ENCODE measurements at places on chromosomes 2 and 18.

GRCh38 chr2:98355881-98356280 is 9.6 kb downstream of the CNGA3 start:
- DNase-seq, result no peak
- no peak overlapping the region for H3K4me3 ChIP-seq
- no peaks in the 10 kb centered on the region for H3K36me3 ChIP-seq
- H3K27me3 ChIP-seq, result peaks cover 1% of the 10 kb centered on the region

DNA sequence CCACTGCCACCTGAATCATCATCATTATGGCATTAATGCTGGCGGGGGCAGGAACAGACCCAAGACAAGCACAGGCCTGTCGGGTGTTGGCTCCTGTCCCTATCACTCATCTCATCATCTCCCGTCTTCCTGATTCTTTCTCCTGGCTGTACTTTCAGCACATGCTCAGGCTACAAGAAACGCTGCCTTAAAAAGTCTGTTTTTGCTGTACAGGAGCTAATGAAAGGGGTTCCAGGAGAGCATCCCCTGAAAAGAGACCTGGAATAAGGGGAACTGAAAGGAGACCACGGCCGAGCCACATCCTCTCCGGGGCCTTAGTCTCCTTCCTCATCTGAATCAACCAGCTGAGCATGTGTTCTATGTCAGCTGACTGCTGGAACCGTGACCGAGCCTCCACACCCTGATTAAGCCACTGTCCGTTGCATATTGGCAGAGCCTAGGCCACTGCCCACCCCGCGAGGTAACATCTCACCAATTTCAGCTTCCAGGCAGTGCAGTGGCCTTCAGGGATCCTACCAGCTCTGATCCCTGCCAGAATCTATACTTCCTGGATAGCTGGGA is 62.6 kb downstream of the DNMT3A start:
- H3K36me3 ChIP-seq, result no peaks in the 10 kb centered on the region
- H3K4me1 ChIP-seq, result no peaks in the 10 kb centered on the region
- H3K4me3 ChIP-seq, result no peak overlapping the region
- no peak overlapping the region for H3K27ac ChIP-seq
- DNase-seq, result no peak

GRCh38 chr2:138359532-138359931 is 142.0 kb upstream of the SPOPL start:
- DNase-seq, result no peak
- H3K36me3 ChIP-seq, result no peaks in the 10 kb centered on the region
- no peak overlapping the region for H3K27ac ChIP-seq
- H3K4me1 ChIP-seq, result no peaks in the 10 kb centered on the region
- no peaks in the 10 kb centered on the region for H3K27me3 ChIP-seq

DNA sequence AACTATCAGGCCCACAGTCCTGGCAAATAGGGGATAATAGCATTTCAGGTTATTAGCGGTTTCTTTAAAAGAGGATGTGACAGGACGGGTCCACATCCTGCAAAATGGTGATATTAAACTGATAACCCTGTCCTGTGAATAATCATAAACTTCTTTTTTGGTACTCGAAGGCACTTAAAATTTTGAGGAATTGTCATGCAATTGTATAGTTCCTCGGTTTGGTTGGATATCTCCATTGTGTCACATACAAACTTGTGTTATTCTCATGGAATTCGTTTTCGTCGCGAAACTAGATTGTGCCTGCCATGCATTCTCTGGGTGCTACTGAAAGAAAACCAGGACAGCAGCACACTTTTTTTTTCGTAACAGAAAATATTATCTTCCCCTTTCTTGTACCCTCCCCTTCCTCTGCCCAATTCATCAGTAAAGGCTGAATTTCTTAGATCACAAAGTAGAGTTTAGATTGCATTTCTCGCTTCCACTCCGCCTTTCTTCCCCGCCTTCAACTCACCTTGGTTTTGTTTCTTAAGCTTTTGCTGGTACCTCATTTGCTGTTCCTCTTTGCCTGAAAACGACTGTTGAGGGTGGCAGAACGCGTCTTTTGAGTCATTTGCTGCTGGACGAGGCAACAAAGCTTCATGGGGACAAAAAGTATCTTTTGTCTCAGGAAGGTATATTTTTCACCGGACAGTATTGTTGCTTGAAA is 1.3 kb downstream of the CERS6 start:
- no peak overlapping the region for H3K27ac ChIP-seq
- H3K36me3 ChIP-seq, result no peaks in the 10 kb centered on the region
- H3K27me3 ChIP-seq, result no peaks in the 10 kb centered on the region
- H3K4me1 ChIP-seq, result no peaks in the 10 kb centered on the region

DNA sequence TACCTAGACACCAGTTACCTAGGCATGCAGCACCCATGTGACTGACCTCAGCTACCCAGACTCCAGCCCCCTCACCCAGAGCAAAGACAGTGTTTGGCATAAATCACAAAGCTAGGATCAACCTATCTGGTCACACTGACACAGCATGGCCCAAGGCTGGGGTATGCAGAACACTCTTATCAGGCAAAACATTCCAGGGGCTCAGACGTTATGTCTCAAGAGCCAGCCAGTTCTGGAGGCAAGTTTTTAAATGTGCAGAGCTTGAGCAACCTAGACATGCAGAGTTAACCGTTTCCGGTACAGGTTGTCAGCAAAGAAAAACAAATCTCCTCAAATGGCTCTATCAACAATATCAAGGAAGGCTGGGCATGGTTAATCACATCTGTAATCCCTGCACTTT is 92.8 kb downstream of the AP1S3 start:
- H3K4me1 ChIP-seq, result no peaks in the 10 kb centered on the region
- H3K4me3 ChIP-seq, result no peak overlapping the region
- H3K27ac ChIP-seq, result no peak overlapping the region
- no peak for DNase-seq
- no peaks in the 10 kb centered on the region for H3K36me3 ChIP-seq

DNA sequence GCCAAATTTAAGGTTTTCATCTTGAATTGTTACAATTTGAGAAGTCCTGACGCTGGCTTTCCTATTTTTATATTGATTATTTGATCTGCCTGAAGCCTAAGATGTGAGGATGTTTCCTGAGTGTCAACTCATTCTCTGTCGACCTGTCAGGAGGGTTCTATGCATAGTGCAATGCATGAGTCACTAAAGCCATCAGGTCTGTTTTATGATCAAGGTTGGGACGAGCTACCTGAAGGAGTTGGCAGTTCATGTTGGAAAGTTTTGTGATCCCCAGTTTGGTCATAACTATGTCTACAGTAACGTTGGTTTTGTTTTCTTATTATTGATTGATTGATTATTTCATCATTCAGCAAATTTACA is 71.2 kb downstream of the NABP1 start:
- H3K27me3 ChIP-seq, result no peaks in the 10 kb centered on the region
- H3K27ac ChIP-seq, result no peak overlapping the region
- H3K4me1 ChIP-seq, result no peaks in the 10 kb centered on the region
- DNase-seq, result no peak
- H3K36me3 ChIP-seq, result no peaks in the 10 kb centered on the region

DNA sequence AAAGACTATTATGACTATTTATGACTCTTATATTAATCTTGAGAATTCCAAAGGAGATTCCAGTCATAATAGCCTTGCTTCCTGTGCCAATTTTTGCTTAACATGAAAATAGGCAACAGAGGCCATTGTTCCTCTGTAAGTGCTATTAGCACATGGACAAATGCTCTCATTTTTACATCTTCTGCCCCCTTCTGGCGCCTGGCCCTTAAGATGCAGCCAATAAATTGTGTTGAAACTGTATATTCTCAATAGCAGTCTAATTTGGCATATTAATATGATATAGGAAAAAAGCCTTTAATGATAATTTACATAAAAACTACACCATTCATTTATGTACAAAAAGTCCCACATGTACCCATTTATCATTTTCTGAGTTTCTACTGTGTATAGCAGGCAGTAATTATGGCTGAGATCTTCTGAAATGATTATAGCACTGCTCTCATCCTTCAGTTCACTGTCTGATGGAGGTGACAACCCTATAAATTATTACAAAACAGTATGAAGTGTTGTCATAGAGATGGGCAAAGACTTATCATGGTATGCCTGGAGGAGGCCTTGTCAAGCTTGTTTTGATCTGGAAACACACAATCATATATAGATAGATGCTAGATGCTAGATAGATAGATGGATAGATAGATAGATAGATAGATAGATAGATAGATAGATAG is 613.3 kb downstream of the TSN start:
- H3K36me3 ChIP-seq, result no peaks in the 10 kb centered on the region
- no peak overlapping the region for H3K4me3 ChIP-seq
- H3K27me3 ChIP-seq, result no peaks in the 10 kb centered on the region
- peak; percentile 52 for DNase-seq

DNA sequence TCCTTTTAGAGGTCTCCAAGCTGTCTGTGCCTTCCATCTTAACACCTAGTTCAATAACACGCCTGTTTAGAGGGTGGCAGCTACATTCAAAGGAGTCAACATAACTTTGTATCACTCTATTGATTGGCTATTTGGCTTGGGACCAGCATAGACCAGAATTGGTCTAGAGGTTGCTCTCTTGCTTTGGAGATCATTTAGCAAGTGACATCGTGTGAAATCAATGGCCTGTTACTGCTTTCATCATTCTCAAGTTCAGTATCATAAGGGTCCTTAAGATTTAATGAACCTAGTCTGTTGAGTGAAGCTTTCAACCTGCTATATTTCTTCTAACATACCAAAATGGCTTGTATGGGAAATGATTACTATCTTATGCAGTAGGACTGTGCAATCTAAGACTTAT is 768.2 kb downstream of the NRXN1 start:
- H3K36me3 ChIP-seq, result no peaks in the 10 kb centered on the region
- H3K27me3 ChIP-seq, result no peaks in the 10 kb centered on the region
- DNase-seq, result no peak
- H3K27ac ChIP-seq, result no peak overlapping the region
- H3K4me1 ChIP-seq, result no peaks in the 10 kb centered on the region

DNA sequence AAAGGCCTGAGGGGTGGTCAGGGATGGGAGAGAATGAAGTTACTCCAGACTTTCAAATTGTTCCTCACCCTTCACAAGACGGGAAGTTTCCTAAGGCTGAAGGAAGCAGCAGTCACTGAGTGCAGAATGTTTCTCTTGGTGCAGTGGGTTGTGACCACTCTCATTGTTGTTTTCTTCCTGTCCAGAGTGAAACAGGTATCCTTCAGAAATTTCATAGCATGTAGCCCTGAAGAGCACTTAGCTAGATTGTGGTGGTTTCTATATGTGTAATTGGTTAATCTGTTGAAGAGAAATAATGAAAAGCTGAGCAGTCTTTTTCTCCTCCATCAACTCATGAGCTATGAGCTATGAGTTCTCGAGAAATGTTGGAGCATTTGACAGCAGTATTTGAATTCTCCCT is 96.8 kb downstream of the GPD2 start:
- no peak overlapping the region for H3K4me3 ChIP-seq
- no peak for DNase-seq
- no peaks in the 10 kb centered on the region for H3K4me1 ChIP-seq
- no peaks in the 10 kb centered on the region for H3K36me3 ChIP-seq
- no peak overlapping the region for H3K27ac ChIP-seq
- H3K27me3 ChIP-seq, result no peaks in the 10 kb centered on the region

- H3K27me3 ChIP-seq, result no peaks in the 10 kb centered on the region
- DNase-seq, result no peak
- peaks cover 37% of the 10 kb centered on the region for H3K36me3 ChIP-seq
- H3K4me1 ChIP-seq, result no peaks in the 10 kb centered on the region
- no peak overlapping the region for H3K4me3 ChIP-seq
Observed at GRCh38 chr18:12008842-12009580, 27.7 kb downstream of the IMPA2 start.

GRCh38 chr2:241595600-241596140 is 37.1 kb downstream of the BOK start:
- no peak overlapping the region for H3K27ac ChIP-seq
- peak; percentile 92 for DNase-seq
- H3K4me1 ChIP-seq, result no peaks in the 10 kb centered on the region
- H3K36me3 ChIP-seq, result peaks cover 35% of the 10 kb centered on the region
- no peak overlapping the region for H3K4me3 ChIP-seq
- no peaks in the 10 kb centered on the region for H3K27me3 ChIP-seq

DNA sequence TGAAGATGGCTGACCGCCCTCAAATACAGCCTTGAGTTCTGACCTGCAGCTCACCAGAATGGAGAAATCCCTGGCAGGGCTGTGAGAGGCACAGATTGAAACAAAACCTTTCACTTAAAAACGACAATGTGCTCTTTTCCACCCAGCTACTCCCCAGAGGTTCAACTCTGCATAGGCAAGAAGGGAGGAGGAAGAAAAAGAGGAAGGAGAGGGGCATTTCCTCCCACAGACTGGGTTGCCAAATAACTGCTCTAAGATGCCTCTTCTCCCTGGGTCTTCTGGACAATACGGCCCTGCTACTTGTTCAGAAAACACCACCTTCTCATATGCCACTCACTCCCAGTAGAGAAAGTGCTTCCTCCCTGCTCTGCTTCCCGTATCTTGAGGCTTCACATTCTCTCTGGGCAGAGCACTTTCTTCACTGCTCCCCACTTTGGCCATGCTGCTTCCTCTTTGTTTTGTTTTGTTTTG is 136.4 kb upstream of the SLC1A4 start:
- no peak overlapping the region for H3K27ac ChIP-seq
- peaks cover 5% of the 10 kb centered on the region for H3K4me1 ChIP-seq
- H3K27me3 ChIP-seq, result no peaks in the 10 kb centered on the region
- H3K4me3 ChIP-seq, result no peak overlapping the region

DNA sequence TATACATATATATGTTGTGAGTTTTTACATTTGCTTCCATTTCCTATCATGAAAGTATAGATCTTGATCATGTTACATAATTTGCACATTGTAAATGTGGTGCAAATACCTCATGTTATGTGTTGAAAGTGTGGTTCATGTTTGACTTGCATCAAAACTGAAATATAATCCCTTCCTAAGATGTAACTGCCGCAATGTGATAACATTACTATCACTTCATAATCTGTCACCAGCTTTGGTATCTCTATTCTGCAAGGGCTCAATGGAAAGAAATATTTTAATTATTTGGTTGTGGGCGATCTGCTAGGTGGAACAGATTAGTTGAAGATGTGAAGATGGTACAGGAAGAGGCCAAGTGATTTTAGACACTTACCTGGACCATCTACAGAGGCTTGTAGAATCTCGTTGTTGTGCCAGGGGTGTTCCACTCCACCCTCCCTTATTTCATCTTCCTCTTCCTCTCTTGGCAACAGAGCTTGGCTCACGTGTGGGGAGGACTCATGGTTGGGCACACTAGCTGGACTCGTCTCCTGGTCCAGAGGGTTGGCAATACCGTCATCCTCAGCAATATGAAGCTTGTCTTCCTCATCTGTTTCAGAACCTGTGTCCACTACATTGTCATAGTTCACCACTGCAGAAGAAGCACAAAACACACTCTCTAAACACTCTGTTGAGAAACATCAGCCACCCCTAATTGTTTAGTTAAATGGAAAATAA is 90.4 kb downstream of the ZEB2 start:
- H3K27me3 ChIP-seq, result no peaks in the 10 kb centered on the region
- no peak overlapping the region for H3K27ac ChIP-seq
- H3K4me3 ChIP-seq, result no peak overlapping the region
- no peaks in the 10 kb centered on the region for H3K36me3 ChIP-seq
- no peak for DNase-seq

GRCh38 chr2:44582363-44583008 is 220.7 kb downstream of the CAMKMT start:
- H3K4me3 ChIP-seq, result no peak overlapping the region
- no peaks in the 10 kb centered on the region for H3K27me3 ChIP-seq
- H3K4me1 ChIP-seq, result peaks cover 4% of the 10 kb centered on the region
- no peak overlapping the region for H3K27ac ChIP-seq
- no peaks in the 10 kb centered on the region for H3K36me3 ChIP-seq

GRCh38 chr2:134728163-134728562 is 9.4 kb upstream of the TMEM163 start:
- no peaks in the 10 kb centered on the region for H3K36me3 ChIP-seq
- no peaks in the 10 kb centered on the region for H3K4me1 ChIP-seq
- H3K4me3 ChIP-seq, result no peak overlapping the region
- H3K27me3 ChIP-seq, result peaks cover 22% of the 10 kb centered on the region
